ENCODE measurements at places on chromosomes 13 and 19. TPM values are rescaled to one million over a fixed set of nuclear protein-coding genes. Genes with fewer than 3 reads are reported as not detected.

GRCh38 chr13:42880056-42880605, 98.7 kb downstream of the FAM216B start:
- DNase-seq, result no peak
- no peaks in the 10 kb centered on the region for H3K27me3 ChIP-seq
- no peaks in the 10 kb centered on the region for H3K36me3 ChIP-seq
- H3K4me3 ChIP-seq, result no peak overlapping the region
- H3K4me1 ChIP-seq, result no peaks in the 10 kb centered on the region

DNA sequence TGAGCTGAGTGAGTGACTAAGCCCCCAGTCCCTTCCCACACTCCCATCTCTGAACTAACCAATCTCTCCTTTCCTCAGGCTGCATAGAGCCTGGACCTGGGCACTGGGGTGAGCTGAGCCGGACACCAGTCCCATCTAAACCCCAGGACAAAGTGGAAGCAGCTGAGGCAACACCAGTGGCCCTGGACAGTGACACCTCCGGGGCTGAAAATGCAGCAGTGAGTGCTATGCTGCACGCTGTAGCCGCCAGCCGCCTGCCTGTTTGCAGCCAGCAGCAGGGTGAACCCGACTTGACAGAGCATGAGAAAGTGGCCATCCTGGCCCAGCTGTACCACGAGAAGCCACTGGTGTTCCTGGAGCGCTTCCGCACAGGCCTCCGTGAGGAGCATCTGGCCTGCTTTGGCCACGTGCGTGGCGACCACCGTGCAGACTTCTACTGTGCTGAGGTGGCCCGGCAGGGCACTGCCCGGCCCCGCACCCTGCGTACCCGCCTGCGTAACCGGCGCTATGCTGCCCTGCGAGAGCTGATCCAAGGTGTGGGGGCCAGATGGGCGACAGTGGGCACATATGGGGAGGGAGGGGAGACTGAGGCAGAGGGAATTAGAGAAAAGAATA, 6.4 kb downstream of the CCDC97 start:
- no peak overlapping the region for H3K4me3 ChIP-seq
- H3K27me3 ChIP-seq, result no peaks in the 10 kb centered on the region
- no peak for DNase-seq
- no peaks in the 10 kb centered on the region for H3K4me1 ChIP-seq
- no peak overlapping the region for H3K27ac ChIP-seq

DNA sequence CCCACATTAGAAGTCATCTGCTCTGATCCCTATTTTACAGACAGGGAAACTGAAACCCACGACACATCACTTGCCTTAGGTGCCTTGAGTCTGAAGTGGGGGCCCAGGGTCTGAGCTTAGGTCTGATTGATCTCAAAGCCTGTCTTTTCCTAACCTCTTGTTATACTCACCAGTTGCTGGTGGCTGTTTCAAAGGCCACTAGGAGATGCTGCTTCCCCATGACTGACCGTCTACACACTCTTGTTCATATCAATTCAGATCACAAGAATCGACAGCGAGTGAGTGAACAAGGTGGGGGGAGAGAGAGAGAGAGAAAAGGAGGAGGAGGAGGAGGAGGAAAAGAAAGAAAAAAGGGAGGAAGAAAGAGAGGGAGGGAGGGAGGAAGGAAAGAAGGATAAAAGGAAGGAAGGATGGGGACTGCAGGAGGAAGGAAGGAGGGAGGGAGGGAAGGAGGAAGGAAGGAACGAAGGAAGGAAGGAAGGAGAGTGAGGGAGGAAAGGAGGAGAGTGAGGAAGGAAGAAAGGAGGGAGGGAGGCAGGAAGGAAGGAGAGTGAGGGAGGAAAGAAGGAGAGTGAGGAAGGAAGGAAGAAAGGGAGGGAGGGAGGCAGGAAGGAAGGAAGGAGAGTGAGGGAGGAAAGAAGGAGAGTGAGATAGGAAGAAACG, 3.3 kb downstream of the OR10H1 start:
- H3K36me3 ChIP-seq, result no peaks in the 10 kb centered on the region
- H3K27me3 ChIP-seq, result peaks cover 57% of the 10 kb centered on the region
- no peak overlapping the region for H3K27ac ChIP-seq
- no peak for DNase-seq
- H3K4me1 ChIP-seq, result no peaks in the 10 kb centered on the region
- no peak overlapping the region for H3K4me3 ChIP-seq

GRCh38 chr19:50147462-50148423, 15.3 kb downstream of the IZUMO2 start:
- H3K36me3 ChIP-seq, result no peaks in the 10 kb centered on the region
- peak; percentile 93 for DNase-seq
- H3K4me3 ChIP-seq, result peak overlapping the region; percentile 66
- no peak overlapping the region for H3K27ac ChIP-seq
- no peaks in the 10 kb centered on the region for H3K27me3 ChIP-seq
- H3K4me1 ChIP-seq, result no peaks in the 10 kb centered on the region

DNA sequence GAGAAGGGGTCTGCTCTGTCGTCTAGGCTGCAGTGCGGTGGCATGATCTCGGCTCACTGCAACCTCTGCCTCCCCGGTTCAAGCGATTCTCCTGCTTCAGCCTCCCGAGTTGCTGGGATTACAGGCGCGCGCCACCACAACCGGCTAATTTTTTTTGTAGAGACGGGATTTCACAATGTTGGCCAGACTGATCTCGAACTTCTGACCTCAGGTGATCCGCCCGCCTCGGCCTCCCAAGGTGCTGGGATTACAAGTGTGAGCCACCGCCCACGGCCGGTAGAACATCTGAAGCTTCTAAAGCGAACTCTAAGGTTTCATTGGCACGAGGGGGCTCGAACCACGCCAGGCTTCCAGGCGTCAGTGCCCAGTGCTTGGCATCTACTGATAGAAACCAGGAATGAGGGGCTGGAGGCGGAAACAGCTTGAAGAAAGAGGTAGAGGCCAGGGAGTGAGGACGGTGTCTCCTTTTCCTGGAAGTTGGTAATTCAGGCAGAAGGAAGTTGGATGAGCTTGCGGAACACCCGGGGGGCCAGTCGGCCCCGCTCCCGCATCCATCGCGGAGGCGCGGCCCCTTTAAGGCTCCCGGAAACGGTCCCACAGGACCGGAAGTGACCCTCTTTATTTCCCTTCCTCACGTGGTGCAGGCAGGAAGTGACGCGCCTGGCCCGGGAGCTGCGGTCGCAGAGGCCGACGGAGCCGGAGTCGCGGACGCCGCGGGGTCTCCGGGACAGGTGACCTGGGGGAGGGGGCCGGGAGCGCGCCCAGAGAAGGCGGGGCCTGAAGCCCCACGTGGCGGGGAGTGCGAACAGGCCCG, at the start of gene CCDC9:
TSS of gene CCDC9 (plus strand) at position 647 of the 814 bp plus-strand sequence. CDS start 1,876 bp downstream, outside the sequence.
- peaks cover 23% of the 10 kb centered on the region for H3K36me3 ChIP-seq
- peak; percentile 98 for DNase-seq
- H3K4me3 ChIP-seq, result peak within 1 kb of the TSS; percentile 52
- H3K27me3 ChIP-seq, result no peaks in the 10 kb centered on the region
- peak within 1 kb of the TSS; percentile 88 for H3K27ac ChIP-seq

DNA sequence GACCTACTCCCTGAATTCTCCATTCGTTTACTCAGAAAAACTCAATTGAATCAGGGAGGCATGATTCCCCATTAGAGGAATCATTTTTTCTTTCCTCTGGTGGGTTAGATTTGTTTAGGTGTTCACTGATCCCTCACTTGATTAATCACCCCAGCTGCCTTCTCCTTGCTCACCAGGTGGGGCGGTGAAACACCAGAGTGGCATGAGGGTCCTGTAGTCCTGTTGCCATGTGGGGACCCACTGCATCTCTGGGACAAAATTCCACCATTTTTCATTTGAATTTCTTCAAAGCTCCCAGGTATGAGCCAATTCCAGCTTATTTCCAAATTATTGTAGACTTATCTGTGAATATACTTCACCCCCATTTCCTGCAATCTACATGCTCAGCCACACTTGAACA, 462.7 kb upstream of the ZNF507 start:
- no peak overlapping the region for H3K4me3 ChIP-seq
- H3K36me3 ChIP-seq, result no peaks in the 10 kb centered on the region
- no peak for DNase-seq
- H3K27me3 ChIP-seq, result no peaks in the 10 kb centered on the region

DNA sequence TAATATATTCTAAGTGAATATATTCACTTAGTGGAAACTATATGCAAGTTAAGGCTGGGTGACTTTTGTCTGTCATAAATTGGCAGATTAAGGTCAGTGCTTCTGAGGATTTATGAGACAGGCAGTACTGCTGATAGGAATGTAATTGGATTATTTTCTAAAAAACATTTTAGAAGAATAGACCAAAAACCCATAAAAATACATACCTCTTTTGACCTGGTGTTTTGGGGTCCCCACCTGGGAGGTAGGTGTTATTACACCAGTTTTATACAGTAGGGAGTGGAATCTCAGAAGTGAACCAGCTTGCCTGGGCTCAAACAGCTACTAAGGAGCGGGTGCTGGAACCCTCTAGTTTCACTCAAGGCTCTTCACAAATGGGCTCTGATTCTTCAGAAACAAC, 25.3 kb downstream of the COG3 start:
- H3K27me3 ChIP-seq, result no peaks in the 10 kb centered on the region
- H3K4me3 ChIP-seq, result no peak overlapping the region
- DNase-seq, result peak; percentile 6
- H3K36me3 ChIP-seq, result peaks cover 43% of the 10 kb centered on the region
- peaks cover 7% of the 10 kb centered on the region for H3K4me1 ChIP-seq

DNA sequence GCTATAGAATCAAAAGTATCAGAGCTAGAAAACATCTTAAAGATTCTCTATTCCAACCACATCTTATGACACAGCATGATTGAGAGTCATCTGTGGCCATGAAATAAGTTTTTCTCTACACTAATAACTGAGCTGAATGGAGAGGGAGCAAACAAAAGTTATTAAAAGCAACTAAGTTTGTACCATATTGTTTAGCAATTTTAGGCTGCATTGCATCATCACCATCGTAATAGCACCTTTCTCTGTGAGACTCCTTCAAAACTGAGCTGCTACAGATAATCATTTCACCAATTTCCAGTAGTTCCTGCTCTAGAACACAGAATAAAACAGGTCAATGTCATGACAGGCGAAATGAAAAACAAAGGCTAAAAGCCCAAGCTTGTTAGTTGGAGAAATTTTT, 1183.9 kb downstream of the DIAPH3 start:
- no peaks in the 10 kb centered on the region for H3K27me3 ChIP-seq
- H3K36me3 ChIP-seq, result no peaks in the 10 kb centered on the region
- peaks cover 6% of the 10 kb centered on the region for H3K4me1 ChIP-seq

DNA sequence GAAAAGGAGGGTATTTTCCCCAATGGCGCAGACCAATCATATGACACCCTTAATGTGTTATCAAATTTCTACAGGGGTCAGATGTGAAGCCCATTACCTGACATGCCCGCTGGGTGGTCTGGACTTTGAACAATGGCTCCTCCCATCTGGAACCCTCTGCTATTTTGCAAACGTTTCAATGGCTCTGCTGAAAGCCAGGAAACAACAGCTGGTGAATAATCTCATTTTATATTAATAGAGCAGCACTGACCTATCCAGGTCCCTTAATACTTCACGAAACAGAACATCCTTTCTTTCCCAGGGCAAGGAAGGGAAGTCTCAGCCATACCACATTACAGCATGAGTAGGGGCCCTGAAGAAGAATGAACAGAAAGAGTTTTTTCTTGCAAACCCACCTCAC, 20.3 kb upstream of the KPNA3 start:
- no peaks in the 10 kb centered on the region for H3K36me3 ChIP-seq
- no peak overlapping the region for H3K4me3 ChIP-seq
- no peak overlapping the region for H3K27ac ChIP-seq
- no peaks in the 10 kb centered on the region for H3K4me1 ChIP-seq

DNA sequence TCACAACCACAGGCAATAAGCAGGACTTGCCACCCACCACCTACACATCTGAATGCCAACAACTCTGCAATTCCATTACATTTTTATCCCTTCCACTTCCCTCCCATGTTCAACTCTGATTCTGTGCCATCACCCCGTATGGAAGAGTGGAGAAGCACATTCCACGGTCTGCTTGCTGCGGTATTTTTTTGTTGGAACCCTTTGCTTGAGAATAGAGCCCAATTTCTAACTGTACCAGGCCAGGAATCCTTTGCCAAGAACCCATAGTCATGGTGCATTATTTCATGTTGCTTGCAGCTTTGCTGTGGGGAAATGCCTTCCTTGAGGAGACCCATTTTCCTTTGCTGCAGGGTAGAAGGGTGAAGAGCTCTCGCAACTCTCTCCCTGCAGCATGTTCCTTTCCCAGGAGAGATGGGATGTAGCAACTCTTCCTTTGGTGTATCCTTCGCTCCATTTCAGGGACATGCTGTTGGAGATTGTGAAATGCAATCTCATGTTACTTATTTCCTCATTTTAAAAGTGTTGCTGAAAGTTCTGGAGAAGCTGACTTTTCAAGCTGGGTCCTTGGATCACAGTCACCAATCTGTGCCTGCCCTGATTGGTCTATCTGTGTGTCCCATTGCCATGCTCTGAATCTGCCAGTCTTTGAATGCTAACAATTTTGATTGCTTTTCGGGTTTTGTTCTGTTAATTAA, 69.8 kb upstream of the STARD13 start:
- H3K27ac ChIP-seq, result no peak overlapping the region
- peaks cover 18% of the 10 kb centered on the region for H3K4me1 ChIP-seq
- no peaks in the 10 kb centered on the region for H3K27me3 ChIP-seq
- H3K4me3 ChIP-seq, result no peak overlapping the region

SYT3 gene
- total RNA-seq, result 1.8 TPM

HRC gene
- total RNA-seq, result not detected

All from A673 (cell line).